ENCODE measurements at places on chromosomes 1 and 21.

- DNase-seq = no peak
Measured at GRCh38 chr1:201649761-201650622, 111.1 kb downstream of the NAV1 start.

DNA sequence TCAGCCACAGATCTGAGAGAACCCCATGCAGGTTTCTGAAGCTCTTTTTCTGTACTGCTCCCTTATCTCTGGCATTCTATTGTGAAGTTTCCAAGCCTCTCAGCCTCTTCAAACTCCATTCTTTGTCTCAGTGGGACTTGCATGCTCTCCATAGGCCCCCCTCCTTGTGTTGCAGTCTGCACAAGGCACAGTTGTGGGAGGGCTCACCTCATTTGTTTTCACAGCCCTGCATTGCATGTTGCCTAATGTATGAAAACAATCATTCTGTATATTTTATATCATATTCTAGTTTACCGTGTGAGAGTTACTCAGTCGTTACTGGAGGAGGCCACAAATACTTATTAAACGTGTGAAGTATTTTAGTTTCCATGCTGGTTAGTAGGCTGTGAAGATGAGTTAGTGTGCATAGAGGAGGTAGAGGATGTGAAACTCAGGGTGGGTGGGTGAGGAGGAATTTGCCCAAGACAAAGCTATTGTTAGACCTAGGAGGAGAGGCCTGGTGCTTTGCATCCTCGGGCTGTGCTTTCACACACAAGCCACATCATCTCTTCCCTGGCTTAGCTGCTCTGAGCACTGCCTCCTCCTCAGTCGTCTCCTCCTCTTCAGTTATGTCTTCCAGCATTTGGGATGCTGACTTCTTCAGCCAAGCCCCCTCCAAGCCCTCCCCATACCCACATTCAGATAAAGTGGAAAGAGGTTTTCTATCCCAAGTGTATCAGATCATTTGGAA, 7.8 kb upstream of the CHI3L2 start:
- no peak for DNase-seq

DNA sequence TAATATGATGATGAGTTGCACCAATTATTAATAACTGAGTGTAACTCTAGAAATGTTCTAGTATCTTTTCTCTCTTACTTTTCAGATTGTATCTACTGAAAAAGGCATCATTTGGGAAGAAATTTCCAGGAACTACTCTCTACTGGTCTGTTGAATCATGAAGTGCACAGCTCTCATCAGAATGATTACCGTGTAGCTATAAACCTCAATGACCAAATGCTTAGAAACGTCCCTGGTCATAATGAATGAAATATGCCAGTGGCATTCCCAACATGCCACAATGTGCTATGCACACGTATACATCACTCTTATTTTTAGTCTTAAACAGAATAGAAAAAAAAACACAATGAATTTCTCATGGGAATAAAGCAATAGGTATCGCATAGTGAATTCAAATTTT, 534.3 kb upstream of the OLFM3 start:
- no peak for DNase-seq

GRCh38 chr1:226696547-226696946, 42.5 kb downstream of the ITPKB start:
- no peak for DNase-seq

- DNase-seq = no peak
Measured at GRCh38 chr1:207703712-207704111, 48.1 kb upstream of the CD46 start.

DNA sequence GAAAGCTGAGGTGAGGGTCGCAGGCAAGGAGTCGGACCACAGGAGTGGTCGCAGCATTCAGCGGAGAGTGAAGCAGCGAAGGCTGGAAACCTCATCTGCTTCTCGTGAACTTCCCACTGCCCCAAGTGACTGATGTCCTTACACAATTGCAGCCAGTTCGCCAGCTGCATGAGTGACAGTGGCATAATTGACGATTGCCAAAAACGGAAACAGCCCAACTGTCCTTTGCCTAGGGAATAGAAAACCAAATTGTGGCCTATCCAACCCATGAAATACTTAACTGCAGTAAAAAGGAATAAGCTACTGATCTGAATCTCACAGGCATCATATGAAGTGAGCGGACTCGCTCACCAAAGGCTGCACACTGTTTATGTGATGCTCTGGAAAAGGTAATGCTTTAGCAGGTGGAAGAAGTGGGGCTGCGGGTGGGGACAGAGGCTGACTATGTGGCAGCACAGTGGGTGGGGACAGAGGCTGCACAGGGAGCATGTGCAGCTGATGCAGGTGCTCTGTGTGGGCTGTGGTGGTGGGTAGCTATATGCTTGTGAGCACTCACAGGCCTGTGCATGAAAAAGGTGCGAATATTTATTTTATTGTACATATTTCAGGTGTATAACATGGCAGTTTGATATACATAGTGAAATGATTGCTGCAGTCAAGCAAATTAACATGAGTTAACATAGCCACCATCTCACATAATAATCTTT, 4.2 kb upstream of the NLRP3 start:
- no peak for DNase-seq

DNA sequence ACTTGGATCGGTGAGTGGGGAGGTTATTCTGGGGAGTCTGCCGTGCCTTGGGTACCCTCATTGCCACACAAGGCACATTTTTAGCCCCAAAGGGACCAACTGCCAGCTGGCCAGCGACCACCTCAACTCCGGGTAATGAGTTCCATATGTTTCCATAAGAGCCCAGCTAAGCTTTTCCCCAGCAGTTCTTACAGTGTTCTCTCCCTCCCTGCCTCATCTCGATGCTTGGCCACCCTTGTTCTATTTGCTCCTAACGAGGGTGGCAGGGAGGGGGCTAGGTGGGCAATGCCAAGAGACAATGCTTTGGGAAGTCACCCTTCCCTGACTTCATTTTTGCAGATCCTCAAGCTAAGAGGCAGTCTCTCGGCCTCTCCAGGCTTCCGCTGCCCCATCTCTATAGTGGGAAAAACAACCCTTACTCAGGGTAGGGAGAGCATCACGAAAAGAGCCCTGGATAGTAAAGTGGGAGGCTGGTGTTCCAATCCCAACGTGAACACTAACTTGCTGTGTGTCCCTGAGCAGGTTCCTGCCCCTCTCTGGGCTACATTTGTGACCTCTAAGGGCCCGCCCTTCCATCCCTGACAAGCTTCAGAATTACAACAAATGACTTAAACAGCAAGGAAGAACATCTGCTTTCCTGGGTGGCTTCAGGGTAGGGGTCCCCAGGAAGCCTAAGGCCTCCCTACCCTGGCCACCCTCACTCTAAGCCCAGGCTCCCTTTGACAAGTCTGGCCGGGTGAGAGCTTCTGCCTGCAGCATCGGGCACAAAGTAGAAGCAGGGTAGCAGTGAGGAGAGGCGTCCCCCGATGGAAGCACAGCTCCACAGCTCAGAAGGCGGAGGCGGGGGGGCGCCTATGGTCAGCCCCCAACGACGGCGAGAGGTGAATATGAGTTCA, 5.8 kb downstream of the ID3 start:
- no peak for DNase-seq

DNA sequence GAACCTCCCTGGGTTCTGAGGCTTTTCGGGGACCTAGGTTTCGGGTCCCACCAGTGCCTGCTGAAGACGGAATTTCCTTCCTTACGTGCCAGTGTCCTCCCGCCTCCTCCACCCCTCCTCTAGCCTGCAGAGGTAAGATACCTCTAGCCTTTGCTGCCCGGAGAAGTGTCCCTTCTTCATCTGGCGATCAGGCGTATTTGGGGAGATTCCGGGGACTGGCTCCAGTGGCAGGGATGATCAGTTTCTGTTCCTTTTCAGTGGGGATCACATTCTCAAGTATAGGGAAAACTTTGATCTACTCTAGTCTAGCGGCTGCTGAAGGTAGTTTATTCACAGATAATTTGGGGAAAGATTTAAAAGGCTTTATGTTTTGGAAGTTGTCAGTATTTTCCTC, 674 bp downstream of the CEP350 start:
- DNase-seq = no peak

DNA sequence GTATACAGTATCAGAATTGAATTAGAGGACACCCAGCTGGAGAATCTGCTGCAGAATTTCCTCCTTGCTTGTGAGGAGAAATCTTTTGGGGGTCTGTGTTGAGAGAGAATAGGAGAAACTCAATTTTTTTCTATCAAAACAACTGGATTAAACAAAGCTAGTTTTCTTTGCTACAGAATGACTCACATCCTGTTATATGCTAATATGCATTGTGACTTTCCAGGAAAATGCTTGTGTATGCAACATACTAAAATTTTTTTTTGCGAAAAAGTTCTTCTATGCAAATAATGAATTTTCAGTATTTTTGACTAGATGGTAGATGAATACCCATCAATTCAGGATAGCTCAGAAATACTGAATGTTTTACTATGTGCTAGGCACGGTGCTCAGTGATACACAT, 2.2 kb downstream of the VAMP4 start:
- DNase-seq = no peak

- no peak for DNase-seq
Measured at GRCh38 chr21:45318146-45318555, 30.5 kb upstream of the POFUT2 start.

GRCh38 chr1:36157115-36157903, 1.3 kb downstream of the MAP7D1 start:
- DNase-seq = no peak

DNA sequence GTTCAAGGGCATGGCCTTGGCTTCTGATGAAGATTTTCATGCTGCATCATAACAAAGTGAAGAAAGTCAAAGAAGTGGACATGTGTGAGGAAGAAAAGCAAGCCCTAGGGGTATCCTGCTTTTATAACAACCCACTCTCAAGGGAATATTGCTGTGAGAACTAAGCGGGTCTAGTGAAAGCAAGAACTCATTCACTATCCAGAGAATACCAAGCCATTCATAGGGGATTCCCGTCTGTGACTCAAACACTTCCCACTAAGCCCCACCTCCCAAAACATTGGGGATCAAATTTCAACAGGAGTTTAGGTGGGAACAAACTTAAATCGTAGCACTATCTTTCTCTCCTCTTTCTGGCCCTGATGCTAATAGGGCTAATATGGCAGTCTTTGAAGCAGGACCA, 98.5 kb upstream of the CTTNBP2NL start:
- peak; percentile 21 for DNase-seq

DNA sequence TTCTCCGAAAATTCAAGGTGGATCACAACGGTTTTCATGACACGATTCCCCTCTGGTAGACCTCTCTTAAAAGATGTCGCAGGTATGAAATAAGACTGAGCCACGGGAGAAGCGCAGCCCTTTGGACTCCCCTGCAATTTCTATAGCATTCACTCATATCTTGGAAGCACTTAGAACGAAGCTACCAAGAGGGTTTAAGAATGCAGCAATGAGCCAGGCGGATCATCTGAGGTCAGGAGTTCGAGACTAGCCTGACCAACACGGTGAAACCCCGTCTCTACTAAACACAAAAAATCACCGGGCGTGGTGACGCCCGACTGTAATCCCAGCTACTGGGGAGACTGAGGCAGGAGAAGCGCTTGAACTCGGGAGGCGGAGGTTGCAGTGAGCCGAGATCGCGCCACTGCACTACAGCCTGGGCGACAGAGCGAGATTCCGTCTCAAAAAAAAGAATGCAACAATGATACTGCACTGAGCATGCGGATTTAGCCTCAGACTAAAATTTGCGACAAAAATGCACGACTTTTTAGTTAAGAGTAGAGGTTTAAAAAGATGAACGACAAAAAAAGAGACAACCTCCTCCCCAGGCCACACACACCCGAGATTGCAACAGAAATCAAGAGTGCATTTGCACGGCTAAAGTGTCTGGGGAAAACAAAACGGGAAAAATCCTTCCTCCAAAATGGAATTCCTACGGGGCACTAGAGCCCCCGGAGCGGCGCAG, 743 bp downstream of the TOMM20 start:
- DNase-seq = no peak

GRCh38 chr21:22200378-22201092, 1202.3 kb downstream of the NCAM2 start:
- no peak for DNase-seq

DNA sequence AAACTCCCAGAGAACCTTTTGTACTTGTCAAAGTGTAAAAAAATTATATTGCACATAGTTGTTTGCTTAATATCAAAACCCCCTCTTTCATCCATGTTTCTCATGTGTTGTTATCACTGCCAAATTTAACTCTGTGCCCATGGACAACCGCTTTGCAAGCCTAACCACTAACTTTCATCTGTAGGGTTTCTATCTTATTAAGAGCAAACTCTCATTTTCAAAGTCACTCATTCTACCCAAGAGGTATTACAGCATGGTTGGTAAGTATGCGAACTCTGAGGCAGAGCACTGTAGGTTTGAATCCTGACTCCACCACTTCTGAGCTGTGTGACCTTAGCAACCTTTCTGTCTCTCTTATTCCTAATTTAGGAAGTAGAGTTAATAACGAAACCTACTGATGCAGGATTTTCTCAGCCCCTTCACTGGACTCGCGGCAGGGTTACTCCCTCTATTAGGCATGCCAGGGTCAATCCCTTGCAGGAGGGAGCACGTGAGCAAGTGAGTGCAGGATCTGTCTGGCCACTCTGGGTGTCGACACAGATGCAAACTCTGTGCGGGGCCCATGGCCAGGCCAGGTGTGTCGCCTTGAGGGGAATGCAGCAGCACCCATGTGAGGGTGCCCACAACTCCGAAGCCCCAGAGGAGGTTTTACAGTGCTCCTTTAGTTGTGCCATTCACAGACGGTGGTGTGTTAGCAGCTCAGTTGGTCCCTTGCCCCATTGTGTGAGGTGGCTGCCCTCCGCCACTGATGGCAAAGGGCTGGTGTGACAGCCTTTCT, 361.5 kb upstream of the ADGRL2 start:
- DNase-seq = no peak

GRCh38 chr1:62276791-62277190, 42.4 kb downstream of the KANK4 start:
- DNase-seq = no peak

DNA sequence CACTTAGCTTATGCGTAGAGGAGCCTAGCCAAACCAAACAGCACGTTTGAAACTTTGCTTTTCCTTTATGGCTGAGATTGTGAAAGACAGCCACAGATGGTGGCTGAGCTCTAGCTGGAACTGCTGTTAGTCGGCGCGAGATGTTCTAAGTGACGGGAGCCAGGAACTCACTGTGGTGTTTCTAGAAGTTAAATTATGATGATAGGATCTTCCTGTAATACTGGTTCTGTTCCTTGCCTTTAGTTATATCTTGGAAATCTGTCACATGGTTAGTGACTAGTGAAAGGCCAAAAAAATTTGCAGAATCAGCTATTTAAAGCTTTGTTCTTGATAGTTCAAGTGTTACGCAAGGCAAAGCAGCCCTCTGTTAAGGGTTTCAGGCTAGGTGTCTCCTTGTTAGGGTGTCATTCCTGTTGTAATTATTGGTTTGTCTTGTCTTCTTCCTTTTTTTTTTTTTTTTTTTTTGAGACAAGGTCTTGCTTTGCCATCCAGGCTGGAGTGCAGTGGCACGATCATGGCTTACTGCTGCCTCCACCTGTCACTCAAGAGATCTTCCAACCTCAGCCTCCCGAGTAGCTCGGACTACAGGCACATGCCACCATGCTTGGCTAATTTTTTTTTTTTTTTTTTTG, 22.6 kb downstream of the AK4 start:
- no peak for DNase-seq
